CD4-positive, alpha-beta T cell (primary cell): ENCODE measurements at places on chromosomes 5 and 9.

- peak; percentile 31 for DNase-seq
Observed at GRCh38 chr9:99259231-99259918, 37.3 kb downstream of the SEC61B start.

DNA sequence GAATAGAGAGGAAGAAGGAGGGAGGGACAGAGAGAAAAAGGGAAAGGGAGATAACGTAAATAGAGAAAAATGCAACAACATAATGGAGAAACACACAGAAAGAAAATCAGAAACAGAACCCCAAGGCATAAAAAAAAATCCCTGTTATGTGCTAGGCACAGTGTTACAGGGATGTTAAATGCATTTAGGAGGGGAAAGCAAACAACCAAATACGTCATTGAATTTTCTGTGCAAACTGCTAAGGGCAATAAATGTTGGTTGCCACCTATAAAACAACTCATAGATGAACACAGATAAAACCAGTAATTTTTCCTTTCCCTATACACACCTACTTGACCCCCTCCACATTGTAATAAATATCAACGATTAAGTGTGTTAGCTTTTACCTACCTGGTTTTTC lies 51.3 kb upstream of the ASTN2 start:
- DNase-seq: no peak

GRCh38 chr9:134154262-134154701 lies 10.1 kb downstream of the RNU6ATAC start:
- DNase-seq: no peak

DNA sequence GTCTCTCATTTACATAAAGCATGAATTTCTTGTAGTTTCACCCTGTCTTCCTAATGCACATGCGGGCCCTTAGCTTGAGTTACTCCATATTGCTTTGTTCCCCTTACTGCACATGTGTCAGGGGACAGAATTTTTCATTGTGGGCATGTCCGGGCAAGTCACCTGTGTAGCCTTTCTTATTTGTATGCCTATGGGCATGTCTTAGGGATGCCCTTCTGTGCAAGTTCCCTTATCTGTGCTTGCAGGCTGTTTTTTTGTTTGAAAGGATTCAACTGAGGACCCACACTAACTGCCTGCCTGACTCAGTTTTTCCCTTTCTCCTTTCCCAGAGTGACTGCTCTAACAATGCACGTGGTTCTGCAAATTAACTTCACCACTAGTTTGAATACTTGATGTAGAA lies 161.7 kb downstream of the YTHDC2 start:
- DNase-seq: no peak

DNA sequence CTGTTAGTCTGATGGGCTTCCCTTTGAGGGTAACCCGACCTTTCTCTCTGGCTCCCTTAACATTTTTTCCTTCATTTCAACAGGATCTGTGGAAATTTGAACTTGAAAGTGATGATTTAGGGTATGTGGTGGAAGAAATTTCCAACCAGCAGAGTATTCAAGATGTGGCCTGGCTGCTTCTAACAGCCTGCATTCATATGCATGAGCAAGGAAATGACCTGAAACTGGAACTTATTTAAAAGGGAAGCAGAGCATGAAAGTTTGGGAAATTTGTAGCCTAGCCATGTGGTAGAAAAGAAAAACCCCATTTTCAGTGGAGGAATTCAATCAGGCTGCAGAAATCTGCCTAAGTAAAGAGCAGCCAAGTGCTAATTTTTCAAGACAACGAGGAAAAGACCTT lies 41.7 kb downstream of the UNC13B start:
- DNase-seq: no peak

GRCh38 chr9:30661925-30662324 lies 1722.5 kb upstream of the ACO1 start:
- no peak for DNase-seq

DNA sequence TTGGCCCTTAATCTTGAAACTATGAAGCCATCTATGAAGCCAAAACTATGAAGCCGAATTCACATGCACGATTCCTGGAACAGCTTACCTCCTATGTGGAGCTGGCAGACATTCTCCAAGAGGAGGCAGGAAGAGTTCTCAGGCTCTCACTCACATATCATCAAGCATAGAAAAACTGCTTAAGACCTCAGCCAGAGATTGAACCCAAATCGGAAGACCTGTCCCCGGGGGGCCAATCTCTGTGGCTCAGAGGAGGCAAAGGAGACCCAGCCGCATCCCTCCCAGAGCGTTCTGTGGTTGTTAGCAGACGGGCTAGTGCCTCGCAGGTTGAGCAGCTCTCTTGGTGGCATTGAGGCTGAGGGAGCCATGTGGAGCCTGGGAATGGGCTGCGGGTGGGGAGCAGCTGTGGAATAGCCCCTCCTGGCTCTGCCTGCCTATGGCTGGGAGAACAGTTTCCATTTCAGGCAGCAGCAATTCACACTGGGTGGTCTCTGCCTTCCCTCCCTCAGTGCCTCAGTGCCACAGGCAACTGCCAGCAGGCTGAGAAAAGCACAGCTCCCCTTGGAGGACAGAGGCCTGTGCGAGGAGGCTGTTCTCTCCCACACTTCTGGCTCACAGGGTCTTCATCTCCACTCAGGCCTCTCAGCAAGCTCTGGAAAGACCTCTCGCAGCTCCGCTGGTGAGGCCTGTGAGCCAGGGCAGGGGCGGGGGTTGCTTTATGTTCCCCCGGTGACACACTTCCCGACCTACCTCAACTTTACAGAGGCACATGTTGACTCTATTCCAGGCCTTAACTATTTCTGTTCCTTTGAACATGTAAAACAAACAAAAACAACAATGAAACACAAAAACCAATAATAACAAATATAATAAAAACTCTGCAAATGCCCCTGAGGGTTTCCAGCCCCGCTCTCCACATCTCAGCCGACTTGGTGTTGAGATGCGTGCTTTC lies 17.4 kb upstream of the TMEM174 start:
- DNase-seq: no peak

GRCh38 chr5:148924817-148925216 lies 98.4 kb downstream of the ADRB2 start:
- DNase-seq: no peak
